Putamen (tissue), 1 donor: ENCODE measurements at places on chromosomes 7 and 10.

DNA sequence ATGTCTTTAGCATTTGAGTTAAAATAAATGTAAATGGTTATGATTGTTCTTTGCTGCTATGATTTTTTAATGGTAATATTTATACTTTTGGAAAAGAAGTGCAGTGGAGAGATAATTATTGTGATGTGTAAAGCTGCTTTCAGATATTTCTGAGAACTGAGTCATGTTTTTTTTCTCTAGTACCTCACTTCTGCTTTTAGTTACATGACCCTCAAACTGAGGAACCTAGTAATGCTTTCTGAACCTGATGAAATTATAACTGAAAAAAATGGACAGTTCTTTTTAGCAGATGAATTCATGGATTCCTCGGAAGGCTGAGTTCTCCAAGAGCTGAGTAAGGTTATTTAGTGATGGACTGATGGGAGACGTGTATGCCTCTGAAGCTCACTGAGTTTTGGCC is 167.8 kb downstream of the CDCA7L start:
- DNase-seq: no peak

GRCh38 chr7:131020759-131021261 is 286.8 kb upstream of the KLF14 start:
- DNase-seq: no peak

GRCh38 chr10:36634916-36635315 is 490.5 kb upstream of the ANKRD30A start:
- no peak for DNase-seq

DNA sequence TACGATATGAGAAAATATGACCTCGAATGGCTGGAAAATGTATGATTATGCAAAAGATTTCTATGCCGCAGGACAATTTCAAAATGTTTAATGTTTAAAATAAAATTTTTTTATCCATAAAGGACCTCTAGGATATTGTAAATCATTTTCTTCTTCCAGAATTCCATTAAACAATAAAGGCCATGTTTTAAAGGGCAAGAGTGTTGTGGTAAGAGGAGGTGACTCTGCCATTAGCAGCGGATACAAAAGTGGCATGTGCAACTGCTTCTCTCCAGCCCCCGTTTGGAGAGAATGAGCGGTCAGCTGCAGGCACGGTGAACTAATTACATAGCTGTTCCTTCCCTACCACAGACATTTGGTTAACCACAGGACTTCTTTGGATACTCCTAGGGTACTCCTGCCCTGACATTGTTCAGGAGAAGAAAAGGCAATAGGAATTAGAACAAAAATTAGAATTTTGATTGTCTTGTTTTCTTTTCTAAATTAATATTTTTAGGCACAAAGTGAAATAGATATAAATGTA is 63.8 kb downstream of the HBP1 start:
- no peak for DNase-seq

DNA sequence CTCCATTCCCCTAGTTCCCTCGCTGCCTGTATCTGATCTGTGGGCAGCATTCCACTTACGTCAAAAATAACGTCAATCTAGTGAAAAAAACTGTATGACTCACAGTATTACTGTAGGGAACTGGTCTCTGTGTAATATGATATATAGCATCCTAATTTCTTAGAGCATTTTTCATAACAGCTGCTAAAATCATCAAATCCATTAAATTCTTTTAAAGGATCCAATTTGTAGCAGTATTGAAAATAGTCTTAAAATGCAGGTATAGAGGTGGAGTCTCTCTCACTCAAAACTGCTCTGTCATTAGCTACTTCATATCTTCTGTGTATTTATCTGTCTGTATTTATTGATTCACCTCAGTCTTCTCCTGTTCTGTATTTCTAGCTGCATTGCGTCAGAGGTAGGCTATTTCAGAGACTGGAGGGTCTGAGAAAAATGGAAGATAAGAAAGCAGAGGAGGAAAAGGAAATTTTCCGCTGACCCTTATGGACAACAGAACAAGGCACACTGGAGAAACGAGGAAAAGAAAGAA is 59.9 kb downstream of the PON1 start:
- no peak for DNase-seq

DNA sequence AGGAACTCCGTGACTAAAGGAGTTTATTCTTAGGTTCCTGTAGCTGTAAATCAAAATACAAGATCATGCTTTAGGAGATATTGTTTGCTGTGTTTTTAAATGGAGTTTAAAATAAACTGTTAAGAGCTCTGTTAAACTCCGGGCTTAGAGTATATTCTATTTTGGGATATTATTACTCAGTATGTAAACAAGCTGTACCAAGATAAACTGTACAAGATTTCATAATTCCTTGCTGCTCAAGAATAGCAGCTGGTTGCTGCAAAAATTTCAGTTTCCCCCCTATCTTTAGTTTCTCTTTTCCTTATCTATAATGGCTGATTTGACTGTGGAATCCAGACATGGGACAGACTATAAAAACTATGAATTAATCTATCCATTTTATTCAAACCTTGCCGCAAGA is 215.7 kb downstream of the HTR7 start:
- no peak for DNase-seq

GRCh38 chr10:24465891-24466818 is 257.2 kb downstream of the KIAA1217 start:
- DNase-seq: no peak

DNA sequence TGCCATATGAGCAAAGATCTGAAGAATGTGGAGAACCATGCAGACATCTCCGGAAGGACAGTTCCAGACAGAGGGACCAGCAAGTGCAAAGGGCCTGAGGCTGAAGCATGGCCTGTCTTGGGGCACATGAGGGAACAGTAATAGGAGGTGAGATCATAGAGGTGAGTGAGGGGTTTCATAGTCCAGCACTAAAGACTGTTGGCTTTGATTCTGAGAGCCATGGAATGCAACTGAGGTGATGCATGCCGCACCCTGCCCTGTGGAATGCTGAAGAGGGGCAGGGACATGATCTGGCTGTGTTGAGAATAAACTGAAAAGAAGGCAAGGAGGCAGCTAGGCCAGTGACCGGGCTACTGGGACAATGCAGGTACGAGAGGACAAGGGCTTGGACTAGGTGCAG is 253.1 kb upstream of the KLF14 start:
- DNase-seq: no peak

DNA sequence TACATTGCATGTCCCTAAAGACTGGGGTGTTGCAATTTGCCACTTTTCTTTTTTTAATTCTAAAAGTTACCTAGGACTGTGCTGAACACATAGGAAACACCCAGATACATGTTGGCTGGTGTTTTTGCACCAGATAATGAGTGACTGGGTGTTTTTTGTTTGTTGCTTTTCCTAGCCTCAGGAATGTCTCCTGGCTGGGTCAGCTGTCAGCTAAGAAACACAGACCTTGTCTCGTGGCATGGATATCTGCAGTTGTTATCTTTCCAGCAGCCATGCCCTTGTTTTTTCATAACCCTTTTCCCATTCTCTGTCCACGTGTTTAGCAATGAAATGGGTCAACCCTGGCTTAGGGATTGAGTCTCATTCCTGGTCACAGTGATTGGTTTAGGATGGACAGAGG is 433.9 kb upstream of the ZMIZ1 start:
- no peak for DNase-seq
